ENCODE measurements at places on chromosomes 1 and 21.

DNA sequence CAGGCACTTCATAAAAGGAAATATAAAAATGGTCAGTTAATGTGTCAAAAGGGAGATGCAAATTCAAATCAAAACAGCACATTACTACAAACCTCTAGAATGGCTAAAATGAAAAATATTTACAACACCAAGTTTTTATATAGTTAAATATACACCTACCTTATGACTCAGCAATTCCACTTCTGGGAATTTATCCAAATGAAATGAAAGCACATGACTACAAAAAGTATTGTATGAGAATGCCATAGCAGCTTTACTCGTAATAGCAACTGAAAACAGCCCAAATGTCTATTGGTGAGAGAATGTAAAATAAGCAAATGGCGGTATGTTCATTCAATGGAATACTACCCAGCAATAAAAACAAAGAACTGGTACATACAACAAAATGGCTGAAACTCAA is 175.8 kb upstream of the SPAG17 start:
- H3K4me3 ChIP-seq = no peak overlapping the region
- DNase-seq = no peak
- H3K27me3 ChIP-seq = no peaks in the 10 kb centered on the region
- H3K4me1 ChIP-seq = no peaks in the 10 kb centered on the region

- H3K4me1 ChIP-seq = no peaks in the 10 kb centered on the region
- no peak overlapping the region for H3K27ac ChIP-seq
- no peak for DNase-seq
- peaks cover 59% of the 10 kb centered on the region for H3K27me3 ChIP-seq
- no peaks in the 10 kb centered on the region for H3K36me3 ChIP-seq
- no peak overlapping the region for H3K4me3 ChIP-seq
Measured at GRCh38 chr1:9438431-9439073, 100.7 kb upstream of the SLC25A33 start.

- H3K27me3 ChIP-seq = peaks cover 9% of the 10 kb centered on the region
- no peaks in the 10 kb centered on the region for H3K36me3 ChIP-seq
- no peaks in the 10 kb centered on the region for H3K4me1 ChIP-seq
- H3K27ac ChIP-seq = no peak overlapping the region
- no peak for DNase-seq
- no peak overlapping the region for H3K4me3 ChIP-seq
Measured at GRCh38 chr1:197285526-197286205, 17.6 kb downstream of the CRB1 start.

GRCh38 chr1:154627257-154628120 is 19.5 kb upstream of the ADAR start:
- H3K4me1 ChIP-seq = peaks cover 41% of the 10 kb centered on the region
- peaks cover 14% of the 10 kb centered on the region for H3K27me3 ChIP-seq
- H3K27ac ChIP-seq = peak overlapping the region; percentile 99
- H3K36me3 ChIP-seq = peaks cover 23% of the 10 kb centered on the region

GRCh38 chr1:8625981-8626898 is 191.2 kb downstream of the RERE start:
- no peak for DNase-seq
- H3K27me3 ChIP-seq = no peaks in the 10 kb centered on the region
- H3K4me3 ChIP-seq = no peak overlapping the region
- H3K36me3 ChIP-seq = peaks cover 31% of the 10 kb centered on the region

DNA sequence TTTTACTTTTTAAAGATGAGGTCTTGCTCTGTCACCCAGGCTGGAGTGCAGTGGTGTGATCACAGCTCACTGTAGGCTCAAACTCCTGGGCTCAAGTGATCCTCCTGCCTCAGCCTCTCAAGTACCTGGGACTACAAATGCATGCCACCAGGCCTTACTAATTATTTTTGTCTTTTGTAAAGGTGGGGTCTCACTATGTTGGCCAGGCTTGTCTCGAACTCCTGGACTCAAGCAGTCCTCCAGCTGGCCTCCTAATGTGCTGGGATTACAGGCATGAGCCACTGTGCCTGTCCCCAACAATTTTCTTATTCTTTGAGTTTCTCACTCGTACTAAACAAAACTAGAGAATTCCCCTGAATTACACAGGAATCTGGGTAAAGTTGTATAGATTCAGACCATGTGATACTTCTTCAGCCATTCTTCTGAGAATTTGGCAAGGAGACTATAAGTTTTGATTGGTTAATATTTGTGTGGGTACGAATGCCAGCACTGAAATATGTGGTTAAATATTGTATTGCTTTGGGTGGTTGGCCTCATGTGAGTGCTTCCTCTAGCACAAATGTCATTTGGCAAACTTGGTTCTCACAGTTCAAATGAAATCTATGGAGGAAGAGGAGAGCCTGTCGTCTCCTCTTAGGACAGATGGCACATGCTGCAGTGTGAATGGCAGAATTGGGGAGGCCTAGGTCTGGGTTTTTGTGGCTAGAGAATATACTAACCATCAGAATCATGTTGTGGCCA is 104.9 kb downstream of the RUNX1 start:
- DNase-seq = no peak
- no peak overlapping the region for H3K27ac ChIP-seq
- peaks cover 87% of the 10 kb centered on the region for H3K4me1 ChIP-seq
